ENCODE measurements at places on chromosomes 7 and 10. TPM values are rescaled to one million over a fixed set of nuclear protein-coding genes. Genes with fewer than 3 reads are reported as not detected.

Gene ABCC2
- 3.0 TPM for total RNA-seq

DNA sequence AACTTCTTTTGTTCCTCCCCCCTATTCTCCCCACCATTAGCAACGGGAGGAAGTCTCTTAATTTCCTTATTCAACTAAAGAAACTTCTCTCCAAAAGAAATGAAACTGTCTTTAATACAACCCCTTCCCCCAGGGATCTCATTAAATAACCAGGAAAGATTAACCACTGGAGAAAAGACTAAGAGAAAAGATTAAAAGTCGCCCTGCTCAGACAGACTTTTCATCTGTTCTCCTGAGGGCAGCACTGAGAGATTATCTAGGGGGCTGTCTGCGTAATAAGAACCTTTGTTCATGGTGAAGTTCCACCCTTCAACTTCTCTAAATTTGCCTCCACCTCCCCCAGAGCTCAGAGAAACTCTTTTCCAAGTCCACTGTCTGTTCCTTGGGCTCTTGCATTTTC is 105.5 kb downstream of the HGF start:
- H3K4me3 ChIP-seq, result no peak overlapping the region
- no peaks in the 10 kb centered on the region for H3K36me3 ChIP-seq

- H3K4me1 ChIP-seq, result no peaks in the 10 kb centered on the region
- H3K27me3 ChIP-seq, result no peaks in the 10 kb centered on the region
- H3K36me3 ChIP-seq, result no peaks in the 10 kb centered on the region
- DNase-seq, result no peak
- H3K4me3 ChIP-seq, result no peak overlapping the region
Observed at GRCh38 chr7:91248996-91249395, 15.2 kb upstream of the FZD1 start.

DNA sequence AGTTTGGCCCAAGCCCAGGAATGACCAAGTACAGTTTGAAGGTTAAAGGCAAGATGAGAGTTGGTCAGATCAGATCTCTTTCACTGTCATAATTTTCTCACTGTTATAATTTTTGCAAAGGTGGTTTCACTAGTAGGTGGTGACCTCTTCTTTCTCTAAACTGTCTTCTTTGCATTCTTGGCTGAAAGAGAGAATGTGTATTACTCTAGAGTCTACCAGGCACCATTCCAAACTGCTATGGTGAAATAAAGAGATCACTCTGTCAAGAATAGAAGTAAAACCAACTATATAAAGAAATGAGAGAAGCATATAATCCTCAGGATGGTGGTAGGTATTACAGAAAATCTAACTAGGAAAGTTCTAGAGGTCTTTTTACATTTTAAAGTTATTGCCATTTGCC is 72.7 kb downstream of the DYNC1I1 start:
- H3K27ac ChIP-seq, result no peak overlapping the region
- H3K4me1 ChIP-seq, result no peaks in the 10 kb centered on the region
- no peaks in the 10 kb centered on the region for H3K27me3 ChIP-seq
- H3K4me3 ChIP-seq, result no peak overlapping the region
- H3K36me3 ChIP-seq, result no peaks in the 10 kb centered on the region

- H3K27me3 ChIP-seq, result no peaks in the 10 kb centered on the region
- no peaks in the 10 kb centered on the region for H3K4me1 ChIP-seq
- H3K36me3 ChIP-seq, result no peaks in the 10 kb centered on the region
- no peak for DNase-seq
Observed at GRCh38 chr7:102974366-102975236, 61.8 kb downstream of the LRRC17 start.

DNA sequence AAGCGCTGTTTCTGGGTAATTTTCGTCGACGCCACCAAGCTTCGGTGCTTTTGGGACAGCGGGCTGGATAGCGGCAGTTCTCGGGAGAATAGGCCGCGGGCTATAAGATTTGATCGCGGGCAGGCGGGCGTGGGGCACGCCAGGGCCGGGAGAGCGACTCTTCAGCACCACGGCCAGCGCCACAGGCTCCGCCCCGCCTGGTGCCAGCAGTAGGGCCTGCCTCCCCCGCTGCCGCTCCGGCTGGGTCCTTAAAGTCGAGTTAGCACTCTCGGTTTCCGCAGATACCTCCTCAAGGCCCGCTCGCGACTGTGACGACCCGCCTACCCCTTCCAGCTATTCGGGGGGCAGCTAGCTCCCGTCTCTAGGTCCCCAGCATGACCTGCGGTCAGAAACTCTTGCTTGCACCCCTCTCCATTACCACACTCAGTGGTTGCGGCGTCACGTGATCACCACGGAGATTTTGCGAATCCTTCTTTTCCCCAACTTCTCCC is 9.4 kb downstream of the NXPH1 start:
- no peak overlapping the region for H3K4me3 ChIP-seq
- H3K27me3 ChIP-seq, result peaks cover 54% of the 10 kb centered on the region
- no peak for DNase-seq
- no peak overlapping the region for H3K27ac ChIP-seq
- H3K36me3 ChIP-seq, result no peaks in the 10 kb centered on the region
